ENCODE measurements at places on chromosomes 2 and 18.

GRCh38 chr2:38093527-38094165, 17.7 kb upstream of the CYP1B1 start:
- DNase-seq: no peak

DNA sequence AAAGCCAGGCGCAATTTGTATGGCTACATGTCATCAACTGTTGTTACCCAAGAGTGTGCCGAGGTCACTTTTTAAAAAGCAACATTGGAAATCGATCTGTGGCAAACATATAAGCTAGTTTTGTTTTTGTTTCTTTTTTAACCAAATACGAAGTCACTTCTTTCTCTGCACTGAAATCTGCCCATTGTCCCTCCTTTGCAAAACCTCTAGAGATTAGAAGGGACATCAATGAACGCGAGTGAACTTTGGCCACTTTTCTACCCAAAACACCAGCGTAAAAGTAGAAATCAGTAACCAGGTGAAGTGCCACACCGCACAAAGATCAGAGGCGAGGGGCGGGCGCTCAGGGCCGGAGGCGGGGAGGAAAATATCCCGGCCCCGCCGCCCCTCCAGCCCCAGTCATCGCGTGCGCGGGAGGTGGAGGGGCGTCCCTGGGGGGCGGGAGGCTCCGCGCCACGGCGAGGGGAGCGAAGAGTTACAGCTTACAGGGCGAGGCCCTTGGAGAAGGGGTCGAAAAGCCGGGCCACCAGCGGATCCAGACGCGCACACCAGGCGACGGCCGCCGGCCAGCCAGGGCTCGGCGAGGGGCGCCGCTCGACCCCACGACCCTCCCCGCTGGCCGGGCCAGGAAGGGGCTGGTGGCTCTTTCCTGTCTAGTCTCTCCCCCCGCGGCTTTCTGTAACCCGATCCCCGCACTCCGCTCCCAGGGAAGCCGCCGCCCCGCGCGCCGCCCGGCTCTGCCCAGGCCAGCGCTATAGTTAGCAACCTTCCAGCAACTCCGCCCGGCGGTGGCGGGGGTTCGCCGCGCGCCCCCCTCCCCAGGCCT, 993 bp downstream of the RBMS1 start:
- DNase-seq: peak; percentile 71

DNA sequence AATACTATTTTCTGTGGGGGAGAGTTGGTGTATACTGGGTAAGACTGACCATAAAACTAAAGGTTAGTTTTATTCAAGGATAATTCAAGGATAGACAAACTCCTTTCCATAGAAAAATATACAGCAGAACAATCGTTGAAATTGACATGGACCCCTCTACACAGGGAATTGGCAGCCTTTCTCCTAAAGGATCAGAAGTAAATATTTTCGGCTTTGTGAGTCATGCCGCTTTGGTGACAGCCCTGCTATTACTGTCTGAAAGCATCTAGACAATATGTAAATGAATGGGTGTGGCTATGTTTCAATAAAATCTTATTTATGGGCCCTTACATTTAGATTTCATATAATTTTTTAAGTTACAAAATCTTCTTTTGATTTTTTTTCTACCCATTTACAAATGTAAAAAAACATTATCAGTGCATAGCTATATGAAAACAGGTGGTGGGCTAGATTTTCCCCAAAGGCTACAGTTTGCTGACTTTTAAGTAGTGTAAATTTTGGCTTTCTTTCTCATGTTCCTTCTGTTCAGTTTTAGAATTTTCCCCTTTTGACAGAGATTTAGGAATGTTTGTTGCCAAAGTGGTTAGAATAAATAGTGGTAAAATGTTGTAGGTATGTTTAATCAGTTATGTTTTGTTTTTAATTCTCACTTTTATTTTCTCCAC, 270.6 kb downstream of the DCC start:
- no peak for DNase-seq

GRCh38 chr18:48488388-48488850, 50.4 kb upstream of the CTIF start:
- no peak for DNase-seq

DNA sequence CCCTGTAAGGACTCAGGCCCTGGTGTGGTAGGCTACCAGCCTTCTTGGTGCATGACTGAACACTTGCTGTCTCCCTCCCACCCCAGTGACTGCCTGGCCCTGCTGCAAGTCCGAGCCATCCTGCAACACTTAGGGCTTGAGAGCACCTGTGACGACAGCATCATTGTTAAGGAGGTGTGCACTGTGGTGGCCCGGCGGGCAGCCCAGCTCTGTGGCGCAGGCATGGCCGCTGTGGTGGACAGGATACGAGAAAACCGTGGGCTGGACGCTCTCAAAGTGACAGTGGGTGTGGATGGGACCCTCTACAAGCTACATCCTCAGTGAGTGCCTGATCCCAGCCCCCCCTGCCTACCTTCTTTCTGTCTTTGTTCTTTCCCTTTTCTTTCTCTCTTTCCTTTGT, 55.2 kb downstream of the HK2 start:
- no peak for DNase-seq

- no peak for DNase-seq
Observed at GRCh38 chr2:25879133-25879730, 945 bp upstream of the ASXL2 start.

All from DND-41 (cell line).